G401 (cell line): ENCODE measurements at places on chromosomes 7 and 10. TPM values are rescaled to one million over a fixed set of nuclear protein-coding genes. Genes with fewer than 3 reads are reported as not detected.

DNA sequence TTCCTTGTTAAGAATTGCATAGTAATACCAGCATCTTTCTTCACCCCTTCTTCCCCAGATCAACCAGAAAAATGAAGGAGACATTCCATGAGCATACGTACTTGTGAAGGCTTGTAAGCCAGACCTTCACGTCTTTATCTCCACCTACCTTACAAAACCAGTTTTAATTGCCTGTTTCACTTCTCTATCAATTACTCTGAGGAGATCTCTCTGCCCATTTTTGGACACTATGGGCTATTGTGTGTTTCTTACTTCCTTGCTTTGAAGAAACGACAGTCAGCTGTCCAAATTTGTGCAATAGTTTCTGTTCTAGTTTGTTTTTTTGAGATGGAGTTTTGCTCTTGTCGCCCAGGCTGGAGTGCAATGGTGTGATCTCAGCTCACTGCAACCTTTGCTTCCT, 349.7 kb upstream of the MBL2 start:
- no peak for DNase-seq

- DNase-seq = no peak
Measured at GRCh38 chr10:78462726-78463228, 429.1 kb downstream of the RPS24 start.

DNA sequence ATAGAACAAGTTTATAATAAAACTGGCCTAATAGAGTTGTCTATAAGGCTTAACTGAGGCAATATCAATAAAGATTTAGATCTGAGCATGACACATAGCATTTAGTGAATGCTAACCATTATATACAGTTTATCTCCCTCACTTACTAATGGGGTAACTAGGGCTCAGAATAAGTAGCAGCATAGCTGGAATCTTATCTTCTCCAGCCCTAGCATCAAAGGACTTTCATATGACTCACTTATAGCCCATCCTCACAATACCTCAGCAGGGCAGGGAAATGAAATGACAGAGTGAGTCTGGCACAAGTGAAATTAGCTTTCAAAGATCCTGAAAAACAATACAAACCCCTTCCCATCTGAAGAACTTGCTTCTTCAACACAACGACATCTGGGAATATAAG, 362.9 kb downstream of the KIF20B start:
- DNase-seq = no peak

DNA sequence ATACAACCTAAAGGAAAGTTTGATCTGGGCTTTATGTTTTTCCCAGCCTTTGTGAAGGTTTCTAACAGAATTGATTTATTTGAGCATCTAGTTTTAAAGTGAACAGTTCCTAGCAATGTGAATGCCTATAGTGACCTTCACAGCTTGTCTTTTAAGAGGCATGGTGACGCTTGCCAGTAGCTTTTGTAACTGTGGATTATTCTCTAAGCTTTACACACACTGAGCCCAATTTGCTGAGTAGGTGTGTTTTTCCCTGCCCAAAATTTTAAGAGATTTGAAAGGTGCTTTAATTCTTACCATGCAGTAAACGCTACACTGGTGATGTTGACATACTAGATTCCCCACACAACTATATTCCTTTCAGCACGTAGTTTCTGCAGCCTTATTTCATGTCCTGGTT, 420.2 kb upstream of the AKR1E2 start:
- DNase-seq = no peak

DNA sequence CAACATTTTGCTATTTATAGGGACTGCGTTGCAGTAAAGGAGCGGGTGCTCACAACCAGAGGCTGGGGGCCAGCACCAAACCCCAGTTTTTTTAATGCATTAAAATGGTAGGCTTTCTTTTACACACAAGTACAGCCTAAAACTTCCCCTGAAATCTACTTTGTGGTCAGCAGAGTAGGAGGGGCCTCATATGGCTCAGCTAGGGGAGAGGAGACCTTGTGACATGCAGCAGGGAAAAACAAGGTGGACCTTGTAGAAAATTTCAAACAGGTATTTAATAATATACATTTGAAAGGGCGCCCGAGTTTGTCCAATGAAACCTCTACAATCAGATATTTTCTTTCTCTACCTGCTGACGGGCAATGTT, 1.4 kb downstream of the CCDC136 start:
- DNase-seq = no peak

DNA sequence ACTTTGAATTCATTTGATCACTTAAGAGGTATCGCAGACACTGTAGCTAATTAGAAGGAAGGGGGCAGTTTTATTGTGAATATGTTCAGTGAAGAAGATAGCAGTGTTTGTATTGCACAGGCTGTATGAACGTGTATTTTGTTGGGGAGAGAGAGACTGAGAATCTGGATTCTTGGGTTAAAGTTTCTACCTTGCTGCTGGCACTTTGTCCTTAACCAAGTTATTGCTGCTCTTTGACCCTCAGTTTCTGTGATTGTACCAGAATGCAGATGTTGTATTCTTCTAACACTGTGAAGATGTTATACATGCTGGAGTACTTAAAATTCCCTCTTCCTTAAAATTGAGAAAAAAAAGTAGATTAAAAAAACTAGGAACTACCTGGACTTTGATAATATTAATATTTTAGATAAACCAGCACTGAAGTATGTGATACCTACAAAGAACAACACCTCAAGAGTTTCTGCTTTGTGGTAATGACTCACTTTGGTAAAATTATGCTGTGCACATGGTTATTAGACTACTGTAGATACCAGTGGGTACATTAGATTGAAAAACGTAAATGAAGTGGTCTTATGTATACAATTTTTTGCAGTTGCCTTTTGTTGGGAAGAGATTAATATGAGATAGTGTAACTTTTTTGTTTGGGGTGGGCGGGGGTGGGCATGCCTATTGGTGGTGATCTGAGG, 321.3 kb downstream of the AUTS2 start:
- DNase-seq = no peak

GRCh38 chr7:156944876-156945275, 4.6 kb upstream of the NOM1 start:
- DNase-seq = no peak

DNA sequence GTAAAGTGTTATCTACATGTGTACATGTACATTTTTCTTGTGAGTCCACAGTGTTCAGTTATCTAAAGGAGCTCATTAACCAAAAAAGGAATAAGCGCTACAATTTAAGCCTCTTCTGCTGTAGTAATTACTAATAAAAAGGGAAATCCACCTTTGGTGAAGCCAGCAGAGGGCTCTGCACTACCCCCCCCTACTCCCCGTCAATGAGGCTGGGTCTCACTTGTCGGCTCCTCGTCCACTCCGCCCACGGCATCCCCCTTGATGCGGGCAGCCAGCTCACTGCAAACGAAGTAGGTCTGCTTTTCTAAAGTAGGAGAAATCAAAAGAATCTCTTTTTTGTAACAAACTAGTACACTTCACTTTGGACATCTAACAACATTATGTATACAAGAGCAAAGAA, 4.7 kb upstream of the WASHC2A start:
- DNase-seq = no peak

DNA sequence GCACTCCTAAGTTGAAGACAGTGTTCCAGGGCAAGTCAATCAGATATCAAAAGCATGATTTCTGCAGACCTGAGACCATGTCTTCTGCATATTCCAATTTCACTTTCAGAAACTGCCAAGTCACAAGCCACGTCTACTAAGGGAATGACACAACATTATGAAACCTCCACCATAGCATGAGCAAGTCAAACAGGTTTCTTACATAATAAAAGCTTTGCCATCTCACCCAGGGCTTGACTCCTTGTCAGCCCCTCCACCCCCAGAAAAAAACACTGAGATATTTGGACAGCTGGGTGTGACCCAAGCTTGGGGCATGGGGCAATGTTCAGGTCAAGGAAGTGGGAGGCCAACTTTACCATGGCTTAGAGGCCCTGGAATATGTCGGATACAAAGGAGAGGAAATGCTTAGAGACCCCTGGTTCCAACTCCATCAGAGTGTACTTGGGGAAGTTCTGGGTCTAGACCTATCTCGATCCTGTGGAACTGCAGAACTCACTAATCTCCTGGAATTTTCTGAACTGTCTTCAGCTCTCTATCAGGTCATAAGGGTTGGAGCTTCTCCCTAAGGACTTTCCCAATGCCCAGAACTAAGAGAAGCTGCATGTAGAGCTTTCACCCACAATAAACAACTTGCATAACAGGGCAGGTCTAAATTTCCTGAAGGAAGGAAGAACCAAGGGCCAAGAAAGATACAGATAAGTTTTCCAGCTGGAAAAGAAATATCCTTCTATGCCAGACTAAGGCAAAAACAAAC, 80.6 kb upstream of the NAMPT start:
- no peak for DNase-seq

DNA sequence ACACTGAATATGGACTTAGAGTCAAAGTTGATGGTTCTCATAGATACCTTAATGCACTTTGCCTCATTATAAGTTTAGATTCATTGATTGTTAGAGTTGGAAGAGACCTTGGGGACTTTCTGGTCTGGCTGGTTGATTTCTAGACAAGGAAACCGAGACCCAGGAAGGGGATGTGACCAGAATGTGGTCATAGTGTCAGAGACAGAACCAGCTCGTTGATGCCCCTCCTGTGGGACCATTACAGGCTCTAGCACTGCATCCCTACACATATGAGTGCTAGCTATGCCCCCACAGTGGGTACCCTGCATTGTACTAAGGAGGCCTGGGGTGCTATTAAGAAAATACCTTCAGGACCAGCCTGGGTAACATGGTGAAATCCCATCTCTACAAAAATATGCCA, 306.6 kb downstream of the CAMK1D start:
- no peak for DNase-seq

DNA sequence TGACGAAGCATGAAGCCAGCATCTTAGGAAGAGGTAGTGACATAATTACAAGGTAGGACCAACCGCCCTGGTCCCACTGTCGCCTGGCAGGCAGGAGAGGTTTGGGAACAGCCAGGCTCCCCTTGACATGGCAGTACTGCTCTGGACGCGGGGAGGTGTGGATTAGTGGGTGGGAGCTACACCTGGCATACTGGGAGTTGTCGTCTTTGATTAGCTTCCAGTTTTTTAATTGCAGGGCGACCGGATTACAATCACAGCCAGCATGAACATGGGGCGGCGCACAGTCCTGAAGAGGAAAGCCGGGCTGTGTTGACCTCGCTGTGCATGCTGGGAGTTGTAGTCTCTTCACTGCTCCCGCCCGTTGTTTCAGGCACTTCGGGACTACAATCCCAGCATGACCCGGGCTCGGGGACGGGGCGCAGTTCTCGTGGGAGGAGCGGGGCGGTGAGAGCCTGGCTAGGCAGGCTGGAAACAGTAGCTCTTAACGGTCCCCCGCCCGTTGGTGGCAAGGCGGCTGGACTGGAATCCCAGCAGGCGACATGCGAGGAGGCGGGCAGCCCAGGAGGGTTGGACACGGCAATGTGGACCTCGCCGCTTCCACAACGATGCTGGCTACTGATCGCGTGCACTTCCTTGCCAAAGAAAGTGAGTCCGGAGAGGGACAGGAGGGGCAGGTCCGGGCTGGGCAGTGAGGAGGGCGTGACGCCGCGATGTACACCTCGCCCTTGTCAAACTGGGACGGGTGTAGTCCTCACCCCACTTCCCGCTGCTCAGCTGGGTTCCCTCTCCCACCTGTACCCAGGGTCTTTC, 98.0 kb upstream of the ZNF722 start:
- DNase-seq = peak; percentile 96

- no peak for DNase-seq
Measured at GRCh38 chr10:34658934-34659333, 156.2 kb downstream of the PARD3 start.

GRCh38 chr7:131629217-131629882, 72.9 kb upstream of the PODXL start:
- no peak for DNase-seq

- no peak for DNase-seq
Measured at GRCh38 chr10:6586501-6586900, 6.4 kb upstream of the PRKCQ start.

- no peak for DNase-seq
Measured at GRCh38 chr10:507908-508444, 181.5 kb downstream of the DIP2C start.

- no peak for DNase-seq
Measured at GRCh38 chr10:95698415-95698814, 4.7 kb upstream of the TCTN3 start.

- DNase-seq = no peak
Measured at GRCh38 chr10:26475386-26475785, 37.2 kb downstream of the APBB1IP start.

DNA sequence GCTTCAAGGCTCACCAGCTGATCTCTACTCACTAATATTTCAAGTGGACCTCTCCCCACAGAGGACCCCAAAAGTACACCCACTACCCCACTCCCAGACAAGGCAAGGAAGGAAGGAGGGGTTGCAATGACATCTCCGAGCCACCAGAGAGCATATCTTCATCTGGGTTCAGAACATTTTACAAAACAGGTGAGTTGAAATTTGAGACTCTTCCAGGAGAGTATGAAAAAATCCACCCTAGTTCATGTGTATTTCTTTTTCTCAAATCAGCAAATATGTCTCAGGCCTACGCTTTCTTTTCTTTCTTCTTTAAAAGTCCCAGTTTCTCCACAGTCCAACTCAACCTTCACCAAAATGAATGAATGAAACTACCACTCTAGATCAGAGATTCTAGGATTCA, 61.9 kb downstream of the SGMS1 start:
- DNase-seq = no peak

GRCh38 chr10:101693978-101694673, 844 bp downstream of the FBXW4 start:
- peak; percentile 72 for DNase-seq

DNA sequence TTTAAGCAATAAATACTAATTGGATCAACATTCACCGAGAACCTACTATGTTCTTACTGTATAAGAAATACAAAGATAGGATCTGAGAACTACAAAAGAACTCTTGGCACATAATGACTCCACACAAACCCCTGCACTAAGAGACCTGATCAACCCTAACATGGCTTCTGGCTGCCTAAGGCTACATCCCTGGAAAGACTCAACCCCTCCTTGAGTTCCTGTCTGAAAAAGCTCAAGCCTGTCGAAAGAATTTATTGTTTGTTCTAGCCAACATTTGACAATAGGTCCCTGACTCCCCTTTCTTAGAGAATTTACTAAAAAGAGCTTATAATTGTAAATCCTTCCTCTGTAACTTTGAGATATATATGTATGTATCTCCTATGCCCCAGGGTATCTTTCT, 125.3 kb upstream of the SGCE start:
- DNase-seq = no peak

DNA sequence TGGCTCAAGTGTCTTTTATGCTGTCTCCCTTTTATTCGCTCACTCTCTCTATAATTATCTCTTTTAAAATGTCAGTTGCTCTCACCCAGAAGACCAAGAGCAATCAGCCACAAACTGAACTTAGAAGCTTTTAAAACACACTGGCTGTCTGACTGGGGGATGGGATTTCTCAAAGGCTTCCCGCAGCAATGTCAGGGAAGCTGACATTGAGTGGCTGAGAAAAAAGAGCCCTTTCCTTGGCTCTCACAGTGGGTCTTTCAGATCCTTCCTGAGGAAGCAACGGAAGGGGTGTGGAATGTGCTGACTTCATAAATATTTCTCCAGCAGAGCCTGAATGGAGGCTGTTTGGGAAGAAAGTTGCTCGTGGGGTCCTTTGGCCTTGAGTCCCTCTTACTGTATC, 445.7 kb upstream of the C7orf33 start:
- DNase-seq = no peak

Gene WDR86
- 10.2 and 13.7 TPM in 2 replicates for total RNA-seq

Gene ADAM12
- not detected in 2 replicates for total RNA-seq

Gene MRPS24
- total RNA-seq = 143 and 192 TPM in 2 replicates

Gene DNAJC12
- total RNA-seq = 1.1 and 15.8 TPM in 2 replicates

Gene CACNB2
- total RNA-seq = not detected in 2 replicates

Gene ARHGEF5
- not detected in 2 replicates for total RNA-seq

Gene RBM20
- 2.4 and 2.7 TPM in 2 replicates for total RNA-seq

Gene AGAP6
- 1.3 and 2.0 TPM in 2 replicates for total RNA-seq

Gene HYAL4
- total RNA-seq = not detected in 2 replicates

Gene AKR1D1
- total RNA-seq = not detected in 2 replicates
